ENCODE measurements at places on chromosomes 16 and 17. TPM values are rescaled to one million over a fixed set of nuclear protein-coding genes. Genes with fewer than 3 reads are reported as not detected.

Gene GPR142
- 3.6 TPM for total RNA-seq

Gene BRIP1
- total RNA-seq = 1.3 TPM

Gene ATP2A1
- 3.1 TPM for total RNA-seq

Gene MAP2K6
- total RNA-seq = 14.1 TPM

Gene ASPA
- 3.5 TPM for total RNA-seq

Gene NEUROD2
- 0.17 TPM for total RNA-seq

Gene MYH11
- total RNA-seq = 2,091 TPM
